ENCODE measurements at places on chromosomes 7 and 10. TPM values are rescaled to one million over a fixed set of nuclear protein-coding genes. Genes with fewer than 3 reads are reported as not detected.
A peak's percentile ranks its signal among the peaks of the same experiment; 100 is the strongest.

GRCh38 chr7:30112103-30112713, 22.6 kb upstream of the MTURN start:
- DNase-seq, result no peak

GRCh38 chr10:74145133-74145532, 5.5 kb downstream of the AP3M1 start:
- DNase-seq, result no peak

DNA sequence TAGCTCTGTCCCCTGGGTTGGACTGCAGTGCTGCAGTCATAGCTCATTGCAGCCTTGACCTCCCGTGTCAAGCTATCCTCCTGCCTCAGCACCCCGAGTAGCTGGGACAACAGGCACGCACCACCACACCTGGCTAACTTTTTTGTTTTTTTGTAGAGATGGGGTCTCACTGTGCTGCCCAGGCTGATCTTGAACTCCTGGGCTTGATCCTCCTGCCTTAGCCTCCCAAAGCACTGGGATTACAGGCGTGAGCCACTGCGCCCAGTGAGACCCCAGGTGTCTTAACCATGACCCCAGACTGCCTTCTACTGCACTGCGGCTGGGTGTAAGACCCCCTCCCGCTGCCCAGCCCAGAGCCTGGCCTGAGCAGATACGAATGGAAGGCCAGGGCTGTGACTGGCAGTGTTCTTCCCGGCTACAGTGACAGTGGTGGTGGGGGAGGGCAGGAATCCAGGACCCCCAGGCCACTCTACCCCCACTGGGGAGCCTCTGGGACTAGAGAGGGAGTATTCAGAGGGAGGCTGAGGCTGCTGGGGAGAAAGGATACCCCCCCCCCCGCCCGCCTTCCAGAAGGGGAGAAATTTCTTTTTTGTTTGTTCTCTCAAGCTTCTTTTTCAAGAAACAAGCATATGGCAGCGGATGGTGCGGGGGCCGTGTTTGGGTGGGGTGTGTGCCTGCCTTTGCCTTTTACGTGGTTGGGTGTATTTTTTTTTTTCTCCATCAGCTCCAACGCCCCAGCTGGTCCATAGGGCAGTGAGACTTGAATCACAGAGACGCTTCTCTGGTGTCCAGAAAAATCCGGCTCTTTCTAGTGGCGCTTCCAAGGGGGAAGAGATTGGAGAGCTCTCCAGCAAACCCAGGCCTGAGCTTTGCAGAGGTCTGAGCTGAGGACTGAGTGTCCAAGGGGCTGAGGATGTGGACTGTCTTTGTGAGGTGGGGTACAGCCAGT, 36.6 kb downstream of the GTF2IRD1 start:
- no peak for DNase-seq

DNA sequence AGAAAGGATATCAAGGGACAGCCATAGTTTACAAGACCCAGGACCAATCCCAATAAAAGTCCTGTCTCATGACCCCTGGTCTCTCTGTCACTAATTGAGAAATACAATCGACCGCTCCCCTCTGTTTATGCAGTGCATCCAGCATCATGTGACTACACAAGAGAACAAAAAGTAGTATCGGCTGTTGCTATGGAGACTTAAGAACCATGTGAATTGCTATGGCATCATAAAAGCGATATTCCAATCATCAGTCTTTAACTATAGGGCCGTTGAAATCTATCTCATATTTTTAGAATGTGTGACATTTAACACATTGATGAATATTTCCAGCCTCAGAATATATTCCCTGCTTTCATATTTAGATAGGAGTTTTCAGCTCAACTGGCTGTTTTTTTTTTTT, 139.3 kb downstream of the FRMD4A start:
- DNase-seq, result no peak

- no peak for DNase-seq
These were observed 95.4 kb downstream of the TCF7L2 start for GRCh38 chr10:113045147-113046055.

DNA sequence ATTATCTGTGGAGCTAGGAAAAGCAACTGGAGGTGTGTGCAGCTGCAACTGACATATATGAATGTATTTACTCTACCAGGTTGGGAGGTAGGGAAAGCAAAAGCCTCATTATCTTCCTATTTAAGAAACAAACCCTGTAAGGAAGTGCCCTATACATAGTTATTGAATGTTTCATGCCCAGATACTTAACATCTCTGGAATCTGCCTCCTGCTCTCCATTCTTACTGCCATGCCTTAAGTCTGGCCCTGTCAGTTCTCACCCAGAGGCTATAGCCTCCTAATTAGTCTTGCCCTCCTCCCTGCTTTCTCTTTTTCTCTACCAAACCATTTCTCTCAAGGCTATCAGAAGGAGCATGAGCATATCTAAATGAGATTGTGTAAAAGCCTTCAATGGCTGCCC, 542.6 kb upstream of the LRRN3 start:
- DNase-seq, result no peak

GRCh38 chr10:70343312-70343711, 39.1 kb downstream of the LRRC20 start:
- DNase-seq, result no peak

GRCh38 chr7:945147-945555, 9.3 kb downstream of the ADAP1 start:
- no peak for DNase-seq

DNA sequence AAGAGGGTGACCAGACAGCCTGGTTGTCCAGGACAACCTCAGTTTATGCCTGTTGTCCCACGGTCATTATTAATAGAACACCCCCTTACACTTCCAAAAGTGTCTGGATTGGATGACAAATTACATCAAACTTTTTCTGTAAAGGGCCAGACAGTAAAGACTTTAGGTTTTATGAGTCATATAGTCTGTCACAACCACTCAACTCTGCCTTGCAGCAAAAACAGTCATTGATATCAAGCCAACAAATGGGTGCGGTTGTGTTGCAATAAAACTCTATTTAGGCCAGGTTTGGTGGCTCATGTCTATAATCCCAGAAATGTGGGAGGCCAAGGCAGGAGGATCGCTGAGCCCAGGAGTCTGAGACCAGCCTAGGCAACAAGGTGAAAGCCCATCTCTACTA, 66.7 kb upstream of the ATP6V0A4 start:
- no peak for DNase-seq

DNA sequence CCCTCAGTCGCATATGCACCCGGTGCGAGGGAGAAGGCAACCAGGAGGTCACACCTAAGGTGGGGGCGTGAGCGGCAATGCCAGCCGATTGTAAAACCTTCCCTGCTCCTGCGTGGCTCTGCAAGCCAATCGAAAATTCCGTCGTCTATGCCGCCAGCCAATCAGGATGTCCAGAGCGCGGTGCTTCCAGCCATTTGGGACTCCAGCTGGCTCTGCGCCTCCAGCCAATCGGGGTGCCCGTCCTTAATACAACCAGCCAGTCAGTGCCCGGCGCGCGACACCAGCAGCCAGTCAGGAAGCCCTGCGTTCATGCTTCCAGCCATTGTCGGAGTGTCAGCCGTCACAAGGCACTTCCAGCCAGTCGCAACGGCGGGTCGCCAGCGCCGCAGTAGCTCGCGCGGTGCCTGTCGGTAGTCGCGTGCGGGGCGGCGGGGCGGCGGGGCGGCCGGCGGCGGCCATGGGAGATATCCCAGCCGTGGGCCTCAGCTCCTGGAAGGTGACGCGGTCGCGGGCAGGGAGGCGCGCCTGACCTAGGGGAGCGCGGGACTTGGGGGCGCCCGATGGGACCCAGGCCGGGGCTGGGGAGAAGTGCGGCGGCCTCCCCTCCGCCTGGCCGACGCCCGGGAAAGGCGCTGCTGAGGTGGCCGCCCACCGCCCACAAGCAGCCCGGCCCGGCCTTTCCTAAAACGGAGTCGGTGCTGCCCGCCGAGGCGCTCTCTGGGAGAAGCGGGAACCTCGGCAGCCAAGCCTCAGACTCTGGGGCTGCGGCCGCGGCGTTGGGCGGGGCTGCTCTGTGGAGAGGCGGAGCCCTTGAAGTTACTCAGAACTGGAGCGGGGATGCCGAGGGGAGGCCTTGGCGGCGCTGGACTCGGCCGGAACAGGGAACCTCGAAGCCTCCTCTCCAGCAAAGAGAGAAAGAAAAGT, at the start of gene AKR1E2:
Gene AKR1E2, plus strand, starts transcription at position 340 of the 924 bp plus-strand sequence. Its CDS starts 118 bp downstream, at position 458.
- peak; percentile 69 for DNase-seq

GRCh38 chr7:137395420-137395819, 51.9 kb upstream of the PTN start:
- peak; percentile 39 for DNase-seq

DNA sequence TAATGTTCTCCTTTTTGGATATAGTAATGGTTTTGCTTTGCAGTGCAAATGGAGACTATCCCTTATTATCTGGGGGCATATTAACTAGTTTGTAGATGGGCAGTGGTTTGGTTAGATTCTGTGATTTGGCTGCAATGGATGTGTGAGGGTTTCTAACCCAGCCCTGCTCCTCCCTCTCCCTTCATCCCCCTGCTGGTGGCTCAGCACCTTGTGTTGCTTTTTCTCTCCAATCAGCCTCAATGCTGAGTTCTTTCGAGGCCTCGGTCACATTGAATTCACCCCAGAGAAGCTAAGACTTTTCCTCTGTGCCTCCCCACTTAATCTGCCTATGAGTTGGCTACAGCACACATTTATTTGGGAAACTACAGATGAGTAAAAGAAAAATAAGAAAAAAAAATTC, 120.0 kb downstream of the MALRD1 start:
- no peak for DNase-seq

Gene ACTR3C
- total RNA-seq, result 6.9 TPM

Gene CEP41
- total RNA-seq, result 25.1 TPM

Gene GPR26
- total RNA-seq, result 3.6 TPM

Gene MYOZ1
- total RNA-seq, result 0.32 TPM

Gene ADGRA1
- 27.6 TPM for total RNA-seq

Gene ELMO1
- total RNA-seq, result 268 TPM

Gene CTAGE8
- not detected for total RNA-seq

Gene ASAH2
- total RNA-seq, result 2.5 TPM
